Esophagus squamous epithelium (tissue), 5 donors: ENCODE measurements at places on chromosomes 1 and 21.

- H3K27me3 ChIP-seq = peaks cover 7% of the 10 kb centered on the region
- H3K4me3 ChIP-seq = no peak overlapping the region
These were observed 60.3 kb downstream of the KCNJ6 start for GRCh38 chr21:37855647-37856625.

- no peak overlapping the region for H3K27ac ChIP-seq
- no peaks in the 10 kb centered on the region for H3K4me1 ChIP-seq
- H3K27me3 ChIP-seq = peaks cover 28% of the 10 kb centered on the region
- H3K36me3 ChIP-seq = no peaks in the 10 kb centered on the region
- no peak overlapping the region for H3K4me3 ChIP-seq
These were observed 152.8 kb downstream of the GRIK3 start for GRCh38 chr1:36881541-36881940.

GRCh38 chr1:41109310-41110197, 88.0 kb upstream of the SLFNL1 start:
- no peak for DNase-seq
- no peaks in the 10 kb centered on the region for H3K36me3 ChIP-seq
- H3K4me3 ChIP-seq = no peak overlapping the region
- H3K27me3 ChIP-seq = no peaks in the 10 kb centered on the region
- H3K4me1 ChIP-seq = peaks cover 25% of the 10 kb centered on the region
- peak overlapping the region; percentile 95 for H3K27ac ChIP-seq

DNA sequence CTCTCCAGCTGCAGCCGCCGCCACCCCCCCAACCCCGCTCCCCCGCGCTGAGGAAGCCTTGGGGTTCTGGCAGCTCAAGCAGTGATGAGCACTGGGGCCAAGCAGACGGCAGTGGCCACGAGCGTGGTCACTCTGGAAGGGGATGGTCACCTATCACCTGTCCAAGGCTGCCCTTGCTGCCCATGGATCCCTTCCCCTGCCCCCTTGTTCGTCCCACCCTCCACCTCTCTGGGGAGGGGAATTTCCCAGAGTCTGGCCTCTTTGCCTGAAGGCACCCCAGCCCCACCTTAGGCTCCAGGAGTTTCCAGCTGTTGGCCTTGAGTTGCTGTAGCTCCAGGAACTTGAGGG, 7.2 kb upstream of the SMIM12 start:
- no peak for DNase-seq
- H3K36me3 ChIP-seq = no peaks in the 10 kb centered on the region
- peaks cover 22% of the 10 kb centered on the region for H3K4me1 ChIP-seq
- H3K27me3 ChIP-seq = no peaks in the 10 kb centered on the region
- H3K4me3 ChIP-seq = peak overlapping the region; percentile 80

- H3K36me3 ChIP-seq = no peaks in the 10 kb centered on the region
- no peaks in the 10 kb centered on the region for H3K27me3 ChIP-seq
- no peaks in the 10 kb centered on the region for H3K4me1 ChIP-seq
- H3K4me3 ChIP-seq = no peak overlapping the region
These were observed 366.9 kb downstream of the TGFB2 start for GRCh38 chr1:218711884-218712674.

GRCh38 chr1:53334781-53335180, 6.9 kb upstream of the LRP8 start:
- H3K4me1 ChIP-seq = no peaks in the 10 kb centered on the region
- H3K27me3 ChIP-seq = no peaks in the 10 kb centered on the region
- H3K36me3 ChIP-seq = no peaks in the 10 kb centered on the region
- no peak overlapping the region for H3K27ac ChIP-seq
- no peak for DNase-seq

GRCh38 chr1:159825564-159825963, 1.1 kb upstream of the SLAMF8 start:
- H3K27ac ChIP-seq = no peak overlapping the region
- DNase-seq = no peak
- H3K27me3 ChIP-seq = no peaks in the 10 kb centered on the region
- no peaks in the 10 kb centered on the region for H3K36me3 ChIP-seq
- peaks cover 53% of the 10 kb centered on the region for H3K4me1 ChIP-seq

DNA sequence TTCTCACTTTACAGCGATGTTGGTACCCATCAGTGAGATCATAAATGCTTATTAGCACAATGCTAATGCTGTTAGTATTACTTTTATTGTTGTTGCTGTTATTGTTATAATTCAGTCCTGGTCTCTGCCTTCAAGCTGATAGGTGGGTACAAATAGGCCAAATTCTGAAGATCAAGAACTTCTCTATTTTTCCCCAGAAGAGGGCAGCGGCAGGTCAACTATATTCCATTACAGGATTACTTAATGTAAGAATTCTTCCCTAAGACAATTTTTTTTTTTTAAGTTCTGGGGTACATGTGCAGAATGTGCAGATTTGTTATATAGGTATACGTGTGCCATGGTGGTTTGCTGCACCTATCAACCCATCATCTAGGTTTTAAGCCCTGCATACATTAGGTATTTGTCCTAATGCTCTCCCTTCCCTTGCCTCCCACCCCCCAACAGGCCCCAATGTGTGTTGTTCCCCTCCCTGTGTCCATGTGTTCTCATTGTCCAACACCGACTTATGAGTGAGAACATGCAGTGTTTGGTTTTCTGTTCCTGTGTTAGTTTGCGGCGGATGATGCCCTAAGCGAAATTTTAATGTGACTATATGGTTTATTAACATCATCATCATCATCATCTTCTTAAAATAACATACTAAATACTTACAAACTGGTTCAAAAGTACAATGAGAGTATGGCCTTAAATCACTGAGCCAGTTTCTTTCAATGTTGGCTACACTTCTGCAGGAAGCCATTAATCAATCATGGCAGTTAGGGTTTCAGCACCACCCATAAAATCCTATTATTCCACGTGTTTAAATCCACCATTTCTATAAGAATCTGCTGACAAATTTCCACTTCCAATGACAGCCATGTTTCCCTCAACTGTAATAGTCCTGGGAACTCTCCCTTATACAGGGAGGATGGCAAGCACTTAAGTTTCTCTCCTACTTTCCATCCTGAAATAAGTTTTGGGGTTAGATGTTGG, 19.2 kb downstream of the SLC19A2 start:
- H3K27ac ChIP-seq = no peak overlapping the region
- H3K36me3 ChIP-seq = no peaks in the 10 kb centered on the region
- H3K27me3 ChIP-seq = no peaks in the 10 kb centered on the region
- no peaks in the 10 kb centered on the region for H3K4me1 ChIP-seq
- no peak for DNase-seq
- H3K4me3 ChIP-seq = no peak overlapping the region

DNA sequence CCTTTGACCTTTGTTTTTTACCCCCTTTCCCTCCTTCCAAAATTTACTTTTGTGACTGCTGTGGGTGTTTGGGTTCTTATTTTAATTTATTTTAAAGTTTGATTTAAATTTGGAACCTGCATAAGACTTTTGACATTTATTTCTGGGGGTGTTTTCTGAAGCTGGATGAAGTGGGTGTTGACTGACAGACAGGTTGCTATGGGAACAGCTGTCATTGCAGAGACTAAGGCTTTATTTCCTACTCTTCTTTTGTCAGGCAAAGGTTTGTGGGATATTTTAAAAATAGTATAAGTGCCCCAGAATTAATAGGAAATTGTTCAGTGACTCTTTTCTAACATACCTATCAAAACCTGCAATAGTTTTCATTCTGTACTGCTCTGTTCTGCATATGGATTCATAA, 290.8 kb upstream of the ESRRG start:
- no peak overlapping the region for H3K27ac ChIP-seq
- no peaks in the 10 kb centered on the region for H3K4me1 ChIP-seq
- no peaks in the 10 kb centered on the region for H3K27me3 ChIP-seq
- no peaks in the 10 kb centered on the region for H3K36me3 ChIP-seq
- no peak for DNase-seq

GRCh38 chr1:204793259-204793914, 77.3 kb upstream of the NFASC start:
- H3K27me3 ChIP-seq = no peaks in the 10 kb centered on the region
- no peak for DNase-seq
- H3K36me3 ChIP-seq = no peaks in the 10 kb centered on the region
- H3K4me3 ChIP-seq = no peak overlapping the region
- no peaks in the 10 kb centered on the region for H3K4me1 ChIP-seq
- H3K27ac ChIP-seq = no peak overlapping the region

GRCh38 chr1:226584164-226584563, 35.6 kb downstream of the STUM start:
- no peak overlapping the region for H3K27ac ChIP-seq
- no peak overlapping the region for H3K4me3 ChIP-seq
- no peaks in the 10 kb centered on the region for H3K36me3 ChIP-seq
- no peak for DNase-seq
- H3K4me1 ChIP-seq = no peaks in the 10 kb centered on the region

DNA sequence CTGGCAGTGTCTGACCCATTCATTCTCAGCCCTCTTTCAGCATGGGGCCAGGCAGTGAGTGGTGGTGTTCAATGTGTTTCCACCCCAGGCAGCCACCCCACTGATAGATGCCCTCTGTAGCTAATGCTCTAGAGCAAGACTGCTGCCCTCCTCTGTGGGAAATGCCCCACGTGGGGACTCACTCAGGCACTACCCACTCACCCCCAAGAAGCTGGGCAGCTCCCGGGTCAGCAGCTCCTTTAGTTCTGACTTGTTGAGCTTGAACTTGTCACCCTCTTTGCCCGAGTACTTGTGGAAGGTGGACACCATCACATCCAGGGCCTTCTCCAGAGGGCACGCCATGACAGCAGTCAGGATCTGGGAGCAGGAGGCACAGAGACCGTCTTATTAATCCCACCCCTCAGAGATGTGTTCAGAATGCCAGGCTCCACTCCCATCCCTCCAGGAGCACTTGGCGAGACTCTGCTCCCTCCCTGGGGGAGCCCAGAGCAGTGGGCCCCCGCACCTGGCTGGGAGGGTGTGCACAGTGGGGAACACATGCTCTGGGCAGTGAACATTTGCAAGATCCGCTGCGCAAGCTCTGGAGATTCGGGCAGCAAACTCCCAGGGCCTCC, 1.0 kb downstream of the S100A4 start:
- H3K27ac ChIP-seq = peak overlapping the region; percentile 92
- no peak for DNase-seq
- peaks cover 90% of the 10 kb centered on the region for H3K4me1 ChIP-seq
- H3K27me3 ChIP-seq = no peaks in the 10 kb centered on the region
- no peaks in the 10 kb centered on the region for H3K36me3 ChIP-seq
- H3K4me3 ChIP-seq = peak overlapping the region; percentile 20

DNA sequence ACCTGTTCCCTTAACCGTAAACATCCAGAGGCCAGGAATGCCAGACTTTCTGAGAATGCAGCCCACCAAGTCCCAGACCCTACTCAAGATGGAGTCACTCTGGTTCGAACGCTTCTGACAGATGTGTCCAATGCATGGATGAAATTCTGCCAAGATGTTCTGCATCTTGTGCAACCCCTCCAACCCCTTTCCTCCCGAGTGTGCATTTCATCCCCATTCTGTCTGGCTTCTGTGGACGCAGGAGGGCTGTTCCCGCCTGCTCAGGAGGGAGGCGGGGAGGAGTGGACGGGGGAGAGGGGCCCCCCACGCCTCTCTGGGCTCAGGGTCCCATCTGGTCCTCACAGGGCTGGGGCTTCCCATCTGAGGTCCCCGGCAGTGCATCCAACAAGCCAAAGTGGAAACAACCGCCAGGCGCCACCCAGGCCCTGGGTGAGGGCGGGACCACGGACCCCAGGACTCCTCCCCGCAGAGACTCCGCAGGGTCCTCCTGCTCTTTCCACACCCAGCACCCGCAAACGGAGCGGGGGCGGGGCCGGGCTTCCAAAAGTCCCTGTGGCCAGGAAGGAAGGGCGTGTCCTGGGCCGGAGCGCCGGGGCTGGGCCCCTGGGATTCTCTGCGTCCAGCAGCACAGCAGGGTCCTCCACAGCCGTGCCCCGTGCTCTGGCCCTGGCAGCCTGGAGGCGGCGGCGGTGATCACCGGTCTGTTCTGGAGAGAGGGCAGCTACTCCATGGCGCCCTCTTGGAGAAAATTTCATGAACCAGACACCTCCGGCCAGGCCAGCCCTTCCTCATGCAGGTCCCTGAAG, 27.8 kb upstream of the SUMO3 start:
- no peak overlapping the region for H3K4me3 ChIP-seq
- H3K27me3 ChIP-seq = no peaks in the 10 kb centered on the region
- H3K27ac ChIP-seq = peak overlapping the region; percentile 26
- H3K36me3 ChIP-seq = peaks cover 17% of the 10 kb centered on the region

DNA sequence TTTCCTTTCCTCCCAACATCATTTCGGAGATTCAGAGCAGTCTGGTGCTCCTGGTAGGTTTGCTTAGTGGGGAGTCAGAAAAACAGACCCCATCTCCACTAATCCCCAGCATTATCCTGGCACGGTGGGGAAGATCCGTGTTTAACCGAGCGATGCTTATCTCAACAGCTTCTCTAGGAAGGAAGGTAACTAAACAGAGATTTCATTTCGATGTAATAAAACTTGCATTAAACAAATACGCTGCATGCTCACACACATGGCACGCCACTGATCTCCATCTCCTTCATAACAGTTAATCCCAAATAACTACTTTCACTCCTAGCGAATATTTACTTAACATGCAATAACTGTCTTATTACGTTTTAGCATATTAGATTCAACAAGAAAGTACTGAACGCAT, 144.6 kb upstream of the CD34 start:
- peaks cover 7% of the 10 kb centered on the region for H3K36me3 ChIP-seq
- no peaks in the 10 kb centered on the region for H3K4me1 ChIP-seq
- no peaks in the 10 kb centered on the region for H3K27me3 ChIP-seq
